ENCODE measurements at places on chromosomes 13 and 19.

- peak; percentile 84 for DNase-seq
Measured at GRCh38 chr13:28324181-28324789, 170.6 kb downstream of the FLT1 start.

DNA sequence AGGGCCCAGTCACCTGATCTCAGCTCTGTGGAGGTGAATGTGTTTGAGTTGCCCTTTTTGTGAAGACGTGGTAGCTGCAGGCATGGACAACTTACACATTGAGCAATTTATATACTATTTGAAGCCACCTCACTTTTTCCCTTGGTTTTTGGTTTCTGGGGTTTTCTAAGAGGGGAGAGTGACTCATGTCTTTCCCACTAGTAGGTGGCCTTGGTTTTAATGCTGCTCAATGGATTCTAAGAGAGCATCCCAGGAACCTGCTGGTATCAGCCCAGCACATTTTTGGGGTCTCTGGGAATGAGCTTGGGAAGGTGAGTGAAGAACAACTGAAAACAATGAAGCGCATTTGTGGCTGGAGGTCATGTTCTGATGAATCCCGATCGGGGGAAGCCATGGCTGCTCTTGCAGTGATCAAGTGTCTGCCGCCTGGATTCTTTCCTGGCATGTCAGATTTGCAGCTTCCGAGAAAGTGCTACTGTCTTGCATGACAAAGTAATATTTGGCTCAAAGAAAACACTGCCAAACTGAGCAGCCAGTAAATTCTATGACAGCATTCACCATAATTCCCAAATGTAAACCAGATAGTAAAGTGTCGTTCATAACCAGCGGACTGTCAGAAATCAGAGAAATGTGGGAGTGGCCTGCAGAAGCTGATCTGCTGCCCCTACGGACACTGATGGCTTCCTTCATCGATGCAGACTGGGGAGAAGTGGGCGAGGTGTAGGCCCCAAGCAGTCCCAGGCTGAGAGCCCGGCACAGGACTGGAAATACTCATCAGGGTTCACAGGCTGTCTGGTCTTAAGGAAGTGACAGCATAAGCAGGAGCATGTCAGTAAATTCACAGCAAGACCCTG, 98.7 kb downstream of the COL4A2 start:
- no peak for DNase-seq

- DNase-seq: peak; percentile 64
Measured at GRCh38 chr13:33349986-33350826, 64.7 kb upstream of the STARD13 start.

DNA sequence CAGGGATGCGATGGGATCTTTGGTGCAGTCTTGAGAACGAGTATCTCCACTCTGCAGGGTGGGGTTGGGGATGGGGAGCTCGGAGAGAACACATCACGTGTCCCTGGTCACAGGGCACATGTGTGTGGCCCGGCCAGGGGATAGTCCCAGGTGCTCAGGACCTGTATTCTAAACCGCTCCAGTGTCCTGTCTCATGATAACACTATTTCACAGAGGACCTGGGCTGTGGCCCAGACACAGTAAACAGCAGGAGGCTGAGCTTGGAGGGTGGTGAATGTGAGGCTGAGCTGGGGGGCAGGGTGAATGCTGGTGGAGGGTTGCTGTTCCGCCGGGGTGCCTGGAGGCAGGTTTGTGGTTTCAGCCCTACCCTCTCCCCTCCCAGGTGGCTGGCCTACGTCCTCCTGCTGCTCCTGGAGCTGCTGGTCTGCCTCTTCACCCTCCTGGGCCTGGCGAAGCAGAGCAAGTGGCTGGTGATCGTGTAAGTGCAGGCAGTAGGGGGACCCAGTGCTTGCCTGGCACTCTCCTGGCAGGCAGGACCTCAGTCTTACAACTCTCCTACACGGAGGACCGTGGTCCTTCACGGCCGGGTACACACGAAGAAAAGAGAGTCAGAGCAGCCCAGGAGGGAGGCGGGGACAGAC, 11.1 kb downstream of the TTYH1 start:
- DNase-seq: no peak

DNA sequence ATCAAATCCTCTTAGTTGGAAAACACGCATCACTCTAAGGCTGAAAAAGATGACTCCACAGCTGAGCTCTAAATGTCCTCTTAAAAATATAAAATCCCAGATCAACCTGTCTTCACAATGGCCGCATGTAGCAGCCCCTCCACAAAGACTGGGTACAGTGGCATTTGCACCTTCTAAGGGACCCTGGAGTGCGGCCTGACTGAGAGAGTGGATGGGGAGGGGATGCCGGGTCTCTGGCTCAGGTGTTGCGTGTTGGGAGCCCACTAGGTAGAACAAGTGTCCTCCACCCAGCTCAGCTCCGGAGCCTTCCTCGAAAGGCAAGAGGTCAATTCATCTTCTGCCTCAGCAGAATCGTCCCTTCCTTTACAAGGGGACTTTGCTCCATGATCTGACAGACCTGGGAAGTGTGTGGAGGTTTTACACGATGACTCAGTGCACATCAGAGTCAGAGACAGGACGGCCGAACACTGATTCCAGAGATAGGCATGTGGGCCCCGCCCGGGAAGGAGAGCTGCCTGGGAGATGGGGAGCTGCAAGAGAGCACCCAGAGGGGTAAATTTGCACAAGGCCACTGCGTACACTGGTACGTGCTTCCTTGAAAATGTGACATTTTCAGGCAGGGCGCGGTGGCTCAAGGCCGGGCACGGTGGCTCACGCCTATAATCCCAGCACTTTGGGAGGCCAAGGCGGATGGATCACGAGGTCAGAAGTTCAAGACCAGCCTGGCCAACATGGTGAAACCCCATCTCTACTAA, 23.5 kb upstream of the SLC15A1 start:
- no peak for DNase-seq

DNA sequence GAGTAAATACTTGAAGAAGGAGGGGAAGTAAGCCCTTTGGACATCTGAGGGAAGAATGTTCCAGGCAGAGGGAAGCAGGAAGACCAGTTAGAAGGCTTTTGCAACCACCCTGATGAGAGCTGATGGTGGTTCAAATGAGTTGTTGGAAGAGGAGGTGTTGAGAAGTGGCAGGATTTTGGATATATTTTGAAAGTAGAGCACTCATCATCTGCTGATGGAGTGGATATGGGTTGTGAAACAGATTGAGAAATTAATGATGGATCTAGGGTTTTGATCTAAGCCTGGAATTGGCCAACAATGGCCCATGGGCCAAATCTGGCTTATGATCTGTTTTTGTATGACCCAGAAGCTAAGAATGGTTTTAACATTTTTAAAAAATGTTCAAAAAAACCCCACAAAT, 230.7 kb downstream of the NDFIP2 start:
- peak; percentile 1 for DNase-seq

GRCh38 chr19:29576761-29577648, 29.1 kb upstream of the POP4 start:
- no peak for DNase-seq

- no peak for DNase-seq
Measured at GRCh38 chr19:8421484-8422461, 8.7 kb downstream of the MARCHF2 start.

DNA sequence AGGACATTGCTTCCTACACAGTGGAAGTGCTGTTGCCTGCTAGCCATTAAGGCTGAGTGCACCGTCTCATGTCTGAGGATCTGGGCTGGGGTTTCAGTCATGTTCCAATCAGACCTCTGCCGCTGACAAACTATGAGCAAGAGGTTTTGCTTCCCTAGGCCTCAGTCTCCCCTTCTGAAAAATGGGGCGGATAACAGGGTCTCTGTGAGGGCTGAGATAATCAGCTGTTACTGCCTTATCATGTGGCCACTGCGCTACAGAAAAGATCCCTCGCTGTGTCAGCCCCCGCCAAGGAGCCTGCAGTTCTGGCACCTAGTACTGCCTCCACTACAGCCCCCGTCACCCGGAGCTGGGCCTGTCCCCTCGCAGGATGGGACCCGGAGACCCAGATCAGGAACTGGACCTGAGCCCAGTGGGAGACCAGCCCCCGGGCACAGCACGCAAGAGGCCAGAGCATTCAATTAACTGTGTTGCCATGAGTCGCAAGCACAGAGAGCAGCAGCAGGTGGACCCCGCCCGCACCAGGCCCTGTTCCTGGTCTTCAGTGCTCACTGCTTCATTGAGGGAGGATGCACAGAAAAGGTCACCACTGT, 3.0 kb upstream of the PNKP start:
- peak; percentile 40 for DNase-seq

- DNase-seq: no peak
Measured at GRCh38 chr13:98523455-98524102, 53.3 kb downstream of the STK24 start.

DNA sequence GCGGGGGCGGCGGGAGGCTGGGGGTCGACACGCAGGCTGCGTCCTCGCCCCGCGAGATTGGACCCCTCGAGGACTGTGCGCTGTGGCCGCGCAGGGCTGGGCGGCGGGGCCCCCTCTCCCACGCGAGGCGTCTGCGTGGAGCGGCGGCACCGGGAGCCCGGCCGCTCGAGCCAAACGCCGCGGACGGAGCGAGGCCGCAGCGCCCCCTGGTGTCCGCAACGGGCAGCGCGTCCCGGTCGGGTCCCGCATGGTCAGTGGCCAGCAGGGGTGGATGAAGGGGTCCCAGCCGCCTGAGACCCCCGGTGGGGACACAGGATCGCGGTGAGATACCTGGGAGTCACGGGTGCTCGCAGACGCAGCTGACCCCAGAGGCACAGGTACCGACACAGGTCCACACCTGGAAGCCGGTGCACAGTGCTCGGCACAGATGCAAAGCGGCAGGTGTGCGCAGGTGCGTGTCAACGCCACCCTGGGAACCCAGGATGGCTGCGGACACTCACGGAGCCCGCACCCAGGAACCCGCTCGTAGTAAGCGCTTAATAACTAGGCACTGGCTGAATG, 2.1 kb upstream of the CIRBP start:
- DNase-seq: peak; percentile 79

DNA sequence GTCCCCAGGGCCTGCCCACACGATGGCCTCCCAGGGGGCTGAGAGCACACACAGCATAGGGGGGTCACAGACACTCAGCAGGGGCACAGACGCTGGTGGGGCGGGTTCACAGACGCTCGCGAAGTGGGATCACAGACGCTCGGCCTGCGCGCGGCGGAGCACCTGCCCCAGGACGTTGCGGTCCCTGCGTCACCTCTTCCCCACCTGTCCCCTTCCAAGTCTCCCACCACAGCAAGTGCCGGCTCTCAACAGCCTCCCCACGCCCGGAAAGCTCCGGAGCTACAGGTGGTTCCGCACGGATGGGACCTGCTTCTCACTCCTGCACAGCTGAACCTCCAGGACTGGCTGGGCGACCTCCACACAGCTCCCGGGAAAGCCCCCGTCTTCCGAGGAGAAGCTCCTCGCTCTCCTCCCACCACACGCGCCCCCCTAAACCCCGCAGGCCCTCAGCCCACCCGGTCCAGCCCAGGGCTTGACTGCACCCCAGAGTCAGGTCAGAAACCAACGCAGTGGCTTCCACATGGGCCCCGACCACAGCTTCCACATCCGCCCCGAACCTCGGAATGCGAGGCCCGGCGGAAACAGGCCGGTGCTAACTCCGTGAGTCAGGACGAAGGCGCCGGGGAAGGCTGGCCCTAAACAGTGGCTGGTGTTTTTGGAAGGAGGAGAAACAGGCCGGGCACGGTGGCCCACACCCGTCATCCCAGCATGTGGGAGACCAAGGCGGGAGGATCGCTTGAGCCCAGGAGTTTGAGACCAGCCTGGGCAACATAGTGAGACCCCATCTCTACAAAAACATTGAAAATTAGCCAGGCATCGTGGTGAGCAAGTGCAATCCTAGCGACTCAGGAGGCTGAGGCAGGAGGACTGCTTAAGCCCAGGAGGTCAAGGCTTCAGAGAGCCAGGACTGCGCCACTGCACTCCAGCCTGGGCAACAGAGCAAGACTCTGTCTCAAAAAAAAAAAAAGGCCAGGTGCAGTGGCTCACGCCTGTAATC, 16.5 kb downstream of the BTBD2 start:
- no peak for DNase-seq

GRCh38 chr13:40402931-40403431, 263.5 kb downstream of the FOXO1 start:
- DNase-seq: no peak

GRCh38 chr13:45064889-45065288, 55.4 kb upstream of the GTF2F2 start:
- no peak for DNase-seq

GRCh38 chr13:31982540-31982939, 49.0 kb upstream of the FRY start:
- peak; percentile 99 for DNase-seq

DNA sequence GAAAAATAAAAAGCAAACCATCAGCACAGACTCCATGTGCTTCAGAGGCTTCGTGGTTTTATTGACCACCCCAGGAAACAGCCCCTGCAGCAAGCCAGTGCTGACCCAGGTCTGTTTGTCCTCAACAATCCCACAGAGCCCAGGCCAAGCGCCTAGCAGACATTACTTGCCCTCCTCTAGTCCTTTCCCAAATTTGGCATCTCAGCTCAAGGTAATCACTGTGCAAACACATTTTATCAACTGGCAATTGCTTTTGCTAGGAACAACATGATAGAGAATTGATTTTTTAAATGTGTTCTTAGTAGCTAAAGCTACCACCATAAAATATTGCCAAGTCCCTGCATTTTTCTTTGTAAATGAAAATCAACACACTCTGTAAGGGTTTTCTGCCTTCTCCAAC, 121.8 kb downstream of the STOML3 start:
- DNase-seq: no peak

GRCh38 chr13:72181661-72182060, 314.7 kb upstream of the DACH1 start:
- no peak for DNase-seq

GRCh38 chr13:32660227-32660626, 74.0 kb downstream of the PDS5B start:
- DNase-seq: peak; percentile 11

DNA sequence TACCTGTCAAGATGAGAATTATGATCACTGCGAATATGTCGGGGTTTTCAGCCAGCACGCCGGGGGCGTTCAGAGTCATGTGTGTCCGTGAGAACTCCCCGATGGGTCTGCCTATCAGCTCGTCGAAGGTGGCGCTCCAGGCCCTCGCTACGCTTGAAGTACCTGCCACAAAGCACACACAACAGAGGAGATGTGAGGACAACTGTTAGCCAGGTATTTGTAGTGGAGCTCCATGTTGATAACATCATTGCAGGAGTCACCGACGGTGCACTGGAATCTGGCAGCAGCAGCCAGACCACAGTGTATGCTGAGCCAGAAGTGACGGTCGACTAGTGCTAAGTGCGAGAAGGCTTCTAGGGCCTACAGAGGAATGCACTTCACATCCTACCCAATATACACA, 62.7 kb downstream of the SLC7A1 start:
- DNase-seq: no peak

DNA sequence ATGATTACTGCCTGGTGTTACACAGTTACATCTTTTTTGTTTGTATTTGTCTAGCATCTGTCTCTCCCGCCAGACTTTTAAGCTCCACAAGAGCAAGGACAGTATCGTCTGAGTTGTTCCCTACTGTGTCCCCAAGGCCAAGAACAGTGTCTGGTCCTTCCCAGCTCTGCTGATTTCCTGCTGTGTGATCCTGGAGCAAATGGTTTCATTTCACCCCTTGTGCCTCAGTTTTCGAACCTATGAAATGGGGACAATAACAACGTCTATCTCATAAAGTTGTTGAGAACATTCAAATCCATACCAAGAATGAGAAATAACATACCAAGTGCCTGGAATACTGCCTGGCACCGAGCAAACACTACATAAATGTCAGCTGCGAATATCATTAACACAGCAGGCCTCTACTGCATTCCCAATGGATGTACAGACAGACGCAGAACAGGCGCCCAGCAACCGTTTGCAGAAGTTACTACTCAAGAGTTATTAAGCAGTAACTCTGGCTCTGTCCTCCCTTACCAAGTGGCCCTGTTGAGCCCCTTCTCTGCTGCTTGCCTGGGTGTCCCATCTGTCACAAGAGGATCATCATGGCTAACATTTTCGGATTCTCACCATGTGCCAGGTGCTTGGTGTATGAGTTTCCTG, 11.4 kb downstream of the XRCC1 start:
- no peak for DNase-seq
